CD4-positive, alpha-beta T cell treated with Interleukin-4 for 4 hours (primary cell): ENCODE measurements at places on chromosomes 11 and 22.

DNA sequence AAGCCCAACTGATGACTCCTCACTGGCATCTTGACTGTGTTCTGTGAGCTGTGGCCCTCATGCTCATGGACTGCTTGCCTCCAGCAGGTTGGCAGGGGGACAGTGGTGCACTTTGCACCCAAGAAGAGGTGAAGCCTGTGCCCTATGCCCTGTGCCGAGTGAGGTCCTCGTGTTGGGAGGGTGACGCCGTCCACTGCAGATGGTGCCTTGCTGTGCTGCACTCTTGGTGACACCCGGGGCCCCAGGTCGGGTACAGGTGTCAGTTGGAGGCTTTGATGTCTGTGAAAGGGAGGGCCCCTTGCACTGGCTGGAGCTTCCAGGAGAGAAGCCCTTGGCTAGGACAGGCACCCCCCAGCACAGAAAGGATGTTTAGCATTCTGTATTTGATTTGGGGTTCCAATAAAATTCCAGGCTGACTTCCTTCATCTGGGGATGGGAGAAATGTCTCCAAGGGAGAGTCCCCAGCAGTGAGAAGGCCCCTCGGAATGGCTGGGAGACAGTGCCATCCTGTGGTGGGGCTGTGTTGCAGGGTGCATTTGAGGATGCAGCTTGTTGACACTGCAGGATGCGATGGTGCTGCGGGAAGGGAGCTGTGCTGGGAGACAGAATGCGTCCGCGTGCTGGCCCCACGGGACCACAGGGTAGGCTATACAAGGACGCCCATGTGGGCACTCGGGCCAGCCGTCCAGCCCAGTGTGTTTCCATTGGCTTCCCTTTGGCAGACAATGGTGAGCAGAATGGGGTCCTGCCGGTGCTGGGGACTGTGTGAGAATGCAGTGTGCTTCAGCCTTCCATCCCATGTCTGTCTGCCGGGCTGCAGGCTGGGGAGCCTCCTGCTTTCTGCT is 2.5 kb upstream of the ZDHHC8 start:
- DNase-seq = peak; percentile 48

DNA sequence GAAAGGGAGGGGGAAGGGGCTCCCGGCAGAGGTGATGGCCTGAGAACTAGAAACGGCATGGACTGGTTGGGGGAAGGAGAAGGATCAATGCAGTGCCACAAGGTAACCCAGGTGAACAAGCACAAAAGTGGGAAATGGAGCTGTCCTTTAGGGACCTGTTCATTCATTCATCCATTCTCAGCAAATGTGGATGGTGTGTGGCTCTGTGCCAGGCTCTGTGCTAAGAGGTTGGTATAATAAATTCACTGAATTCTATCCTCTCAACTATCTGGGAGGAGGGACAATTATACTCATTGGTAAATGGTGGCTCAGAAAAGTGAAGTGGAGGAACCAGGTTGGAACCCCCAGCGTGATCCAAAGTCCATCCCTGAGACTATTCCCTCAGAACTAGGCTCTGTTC is 18.6 kb upstream of the ARAP1 start:
- no peak for DNase-seq

- DNase-seq = no peak
Observed at GRCh38 chr11:6631361-6631890, 12.2 kb upstream of the TPP1 start.

- DNase-seq = no peak
Observed at GRCh38 chr11:130831976-130832375, 84.3 kb downstream of the SNX19 start.

DNA sequence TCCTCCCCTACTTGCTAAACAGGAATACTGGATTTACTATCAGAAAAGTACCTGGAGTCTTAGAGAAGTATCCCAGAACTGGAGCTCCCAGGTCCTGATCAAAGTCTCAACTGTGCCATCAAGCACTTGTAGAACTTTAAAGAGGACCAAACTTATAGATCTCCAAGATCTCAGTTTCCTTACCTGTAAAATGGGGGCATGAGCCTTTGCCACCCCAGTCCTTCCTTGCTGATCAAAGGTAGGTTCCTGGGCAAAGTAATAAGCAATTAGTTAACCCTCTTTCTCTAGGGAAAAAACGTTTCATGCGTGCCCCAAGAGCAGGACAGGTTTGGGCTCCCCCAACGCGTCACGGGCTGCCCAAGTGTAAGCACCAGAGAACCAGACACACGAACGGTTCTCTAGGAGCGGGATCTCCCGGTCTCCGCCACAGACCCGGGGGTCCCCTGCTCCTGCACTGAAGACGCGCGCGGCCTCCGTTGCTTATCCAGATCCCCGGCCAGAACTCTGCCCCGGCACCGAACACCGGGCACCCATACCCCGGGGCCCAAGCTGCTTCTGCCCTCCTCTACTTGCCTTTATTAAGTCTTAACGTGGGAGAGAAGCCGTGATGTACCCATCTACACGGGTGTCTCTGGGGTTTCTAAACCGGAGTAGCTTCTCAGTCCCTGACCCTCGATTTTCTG is 505 bp downstream of the ZNF214 start:
- DNase-seq = no peak

DNA sequence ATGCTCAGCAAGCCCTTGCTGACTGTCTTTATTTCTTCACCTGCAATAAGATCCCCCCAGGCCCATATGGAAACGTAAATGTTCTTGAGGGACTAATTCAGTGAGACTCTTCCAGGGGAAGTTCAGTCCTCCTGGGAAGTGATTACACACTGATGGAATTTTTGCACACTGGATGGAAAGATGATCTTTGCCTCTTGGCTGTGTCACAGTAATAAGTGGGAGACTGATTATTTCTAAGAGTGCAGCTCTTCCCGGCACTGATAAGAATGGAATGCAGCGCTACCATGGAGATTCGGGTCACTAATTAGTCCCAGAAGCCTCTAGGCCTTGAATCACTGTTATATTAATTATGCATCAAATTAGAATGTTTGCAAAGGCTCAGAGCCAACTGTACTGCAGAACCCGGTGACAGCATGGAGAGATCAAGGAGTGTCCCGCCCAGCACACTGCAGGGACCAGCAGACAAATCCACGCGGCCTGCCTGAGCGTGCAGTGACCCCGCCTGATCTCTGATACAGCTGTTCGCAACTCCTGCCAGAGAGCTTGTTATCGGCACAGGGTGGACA is 178.3 kb downstream of the SNX19 start:
- DNase-seq = no peak

DNA sequence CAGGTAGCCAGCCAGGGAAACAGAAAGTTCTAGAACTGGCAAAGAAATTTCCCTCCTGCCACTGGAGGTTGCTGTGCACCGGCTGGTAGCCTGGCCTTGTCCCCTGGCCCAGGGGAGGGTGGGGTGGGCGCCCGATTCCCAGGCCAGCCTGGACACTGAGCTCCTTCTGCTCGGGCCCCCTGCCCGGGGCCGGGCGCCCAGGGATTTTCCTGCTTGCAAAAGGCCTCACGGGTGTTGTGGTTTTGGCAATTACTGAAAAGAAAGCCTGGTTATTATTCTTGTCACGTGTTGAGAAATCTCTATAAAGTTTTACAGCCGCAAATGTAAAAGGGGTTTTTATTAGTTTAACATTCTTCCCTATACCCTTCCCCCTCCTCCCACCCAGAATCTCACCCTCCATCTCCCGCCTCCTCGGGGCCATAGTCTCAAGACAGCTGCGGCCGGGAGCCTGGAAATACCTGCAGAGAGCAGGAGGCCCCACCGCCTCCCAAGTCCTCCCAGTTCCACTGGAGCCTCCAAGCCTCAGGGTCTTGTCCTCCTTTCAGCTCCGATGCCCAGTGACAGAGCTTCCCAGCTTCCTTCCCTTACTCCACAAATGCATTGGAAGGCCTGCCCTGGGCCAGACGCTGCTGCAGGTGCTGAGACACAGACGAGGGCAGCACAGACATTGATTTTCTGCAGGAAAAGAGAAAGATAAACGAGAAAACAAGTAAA is 1515.6 kb downstream of the TBC1D22A start:
- no peak for DNase-seq

GRCh38 chr11:96614846-96615245 is 225.0 kb downstream of the JRKL start:
- no peak for DNase-seq

- DNase-seq = no peak
Observed at GRCh38 chr11:121614636-121615240, 162.0 kb upstream of the SORL1-AS1 start.

DNA sequence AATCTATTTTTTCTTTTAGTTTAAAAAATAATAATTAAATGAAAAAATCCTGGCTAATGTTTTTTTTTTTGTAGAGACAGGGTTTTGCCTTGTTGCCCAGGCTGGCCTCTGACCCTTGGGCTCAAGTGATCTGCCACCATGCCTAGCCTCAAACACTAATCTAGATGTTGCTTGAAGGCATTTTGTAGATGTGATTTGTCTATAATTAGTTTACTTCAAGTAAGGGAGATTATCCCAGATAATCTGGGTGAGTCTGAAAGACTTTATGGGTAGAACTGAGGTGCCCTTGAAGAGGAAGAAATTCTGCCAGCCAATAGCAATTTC is 38.6 kb upstream of the RBFOX2 start:
- DNase-seq = no peak

DNA sequence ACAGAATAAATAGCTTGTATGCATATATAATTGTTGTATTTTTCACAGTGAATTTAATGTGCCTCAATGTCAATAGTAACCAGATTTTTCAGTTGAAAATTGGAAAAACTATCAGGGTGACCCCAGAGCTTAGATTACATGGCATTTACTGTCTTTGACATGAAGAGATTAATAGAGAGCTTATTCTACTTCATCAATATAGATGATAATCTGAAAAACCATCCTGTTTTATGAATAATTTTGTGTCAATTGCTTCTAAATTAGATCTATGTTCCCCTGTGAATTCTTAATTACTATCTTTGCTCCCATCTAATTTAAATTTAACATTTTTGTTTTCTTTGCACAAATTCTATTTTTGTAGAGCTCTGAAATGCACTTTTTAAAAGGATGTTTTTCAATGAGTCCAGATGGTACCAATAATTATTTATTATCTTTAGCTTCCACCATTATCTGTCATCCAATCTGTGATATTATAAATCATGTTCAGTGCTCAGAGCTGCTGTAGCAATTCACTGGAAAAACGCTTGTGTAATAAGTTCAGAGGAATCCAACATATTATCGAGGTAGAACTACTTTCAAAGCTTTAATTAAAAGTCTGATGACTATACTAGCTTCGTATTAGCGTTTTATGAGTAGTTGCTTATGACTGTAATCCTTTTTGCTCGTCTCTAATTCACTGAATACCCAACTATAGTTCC is 291.4 kb downstream of the JRKL start:
- no peak for DNase-seq

DNA sequence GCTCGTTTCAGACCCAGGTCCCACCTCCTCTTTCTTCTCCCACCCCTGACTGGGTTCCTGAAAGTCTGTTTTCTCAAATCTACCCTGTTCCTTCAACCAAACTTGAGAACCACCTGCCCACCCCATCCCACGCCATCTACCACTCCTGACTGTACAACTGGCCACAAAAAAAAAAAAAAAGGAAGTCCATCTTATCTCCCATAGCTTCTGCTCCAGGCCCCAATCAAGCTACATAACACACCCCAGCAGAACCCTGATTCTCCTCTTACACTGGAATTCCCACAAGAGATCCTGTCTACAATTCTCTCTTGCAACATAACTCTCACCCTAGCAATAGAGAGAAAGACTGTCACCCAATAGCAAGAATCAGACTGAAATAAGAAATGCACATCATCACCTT is 39.2 kb upstream of the CHST1 start:
- DNase-seq = no peak

DNA sequence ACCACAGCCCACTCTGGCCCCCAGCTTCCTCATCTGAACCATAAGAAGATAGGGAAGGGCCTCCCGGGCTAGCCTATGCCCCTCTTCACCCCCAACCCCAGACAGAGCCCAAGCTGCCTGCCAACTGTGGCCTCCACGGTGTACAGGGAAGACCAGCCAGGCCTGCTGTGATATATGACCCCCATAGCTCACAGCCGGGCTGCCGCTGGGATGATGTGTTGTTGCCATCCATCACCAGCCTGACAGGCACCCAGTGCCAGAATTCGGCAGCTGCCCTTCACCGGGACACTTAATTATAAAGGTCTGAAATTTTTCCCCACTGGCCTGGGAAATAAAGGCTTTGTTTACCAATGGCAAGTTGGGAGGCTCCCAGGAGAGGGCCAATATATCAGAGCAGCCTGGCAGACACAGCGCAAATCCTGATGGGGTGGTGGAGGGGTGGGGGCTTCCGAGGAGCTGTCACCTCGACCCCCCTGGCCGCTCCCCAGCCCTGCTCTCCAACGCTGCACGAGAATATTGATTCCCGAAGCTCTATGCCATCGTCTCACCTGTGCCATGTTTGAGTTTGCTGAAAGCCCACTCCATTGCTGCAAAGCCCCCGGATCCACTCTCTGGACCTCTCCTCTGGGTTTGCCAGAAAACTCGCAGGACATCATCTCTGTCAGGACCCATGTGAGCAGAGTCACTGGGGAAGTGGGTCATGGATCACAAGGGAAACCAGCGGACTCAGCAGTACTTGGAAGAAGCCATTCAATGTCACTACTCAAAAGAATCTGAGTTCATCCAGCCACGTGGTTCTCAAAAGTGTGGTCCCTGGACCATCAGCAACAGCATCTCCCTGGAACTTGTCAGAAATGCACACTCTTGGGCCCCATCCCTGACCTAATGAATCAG is 296.9 kb downstream of the MN1 start:
- DNase-seq = no peak

DNA sequence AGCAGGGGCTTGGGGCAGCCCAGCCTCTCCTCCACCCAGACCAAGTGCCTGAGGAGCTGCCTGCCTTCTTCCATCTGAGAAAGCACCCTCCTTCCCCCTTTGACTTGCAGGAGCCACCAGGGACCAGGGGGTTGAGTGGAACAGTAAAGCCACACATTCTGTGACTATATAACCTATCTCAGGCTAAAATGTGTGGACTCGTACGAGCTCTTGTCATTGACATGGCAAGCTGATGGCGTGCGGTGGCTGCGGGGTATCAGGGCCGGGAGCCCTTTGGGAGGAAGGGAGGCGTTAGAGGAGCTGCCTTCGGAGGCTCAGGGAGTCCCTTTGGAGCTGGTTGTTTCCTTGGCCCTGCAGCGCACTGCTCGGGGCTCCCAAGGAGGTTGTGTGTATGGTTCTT is 84.5 kb downstream of the CEP164 start:
- DNase-seq = no peak

GRCh38 chr22:47038206-47038835 is 275.9 kb downstream of the TBC1D22A start:
- DNase-seq = no peak

GRCh38 chr11:70760416-70761020 is 362.2 kb downstream of the CTTN start:
- DNase-seq = no peak

DNA sequence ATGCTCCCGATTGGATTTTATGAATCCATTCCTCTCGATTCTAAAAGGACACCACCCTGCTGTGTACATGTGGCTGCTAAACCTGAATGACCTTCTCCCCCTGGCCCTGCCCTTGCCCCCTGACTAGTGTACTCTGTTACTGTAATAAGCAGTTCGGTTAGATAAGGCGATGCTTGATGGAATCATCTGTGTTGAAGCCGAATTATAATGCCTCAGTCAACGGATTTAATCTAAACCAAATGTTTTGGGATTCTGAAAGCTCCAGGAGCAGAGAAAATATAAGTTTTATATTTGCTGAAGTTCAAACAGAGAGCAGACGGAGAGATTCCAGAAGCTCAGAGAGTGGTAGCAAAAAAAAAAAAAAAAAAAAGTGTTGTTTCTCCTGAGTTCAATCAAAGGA is 275.4 kb upstream of the MPPED2 start:
- no peak for DNase-seq

GRCh38 chr11:56782167-56782847 is 33.8 kb upstream of the OR9G4 start:
- no peak for DNase-seq
